Muscle of arm (tissue), 14 donors: ENCODE measurements at places on chromosomes 7 and 10. TPM values are rescaled to one million over a fixed set of nuclear protein-coding genes. Genes with fewer than 3 reads are reported as not detected.

DNA sequence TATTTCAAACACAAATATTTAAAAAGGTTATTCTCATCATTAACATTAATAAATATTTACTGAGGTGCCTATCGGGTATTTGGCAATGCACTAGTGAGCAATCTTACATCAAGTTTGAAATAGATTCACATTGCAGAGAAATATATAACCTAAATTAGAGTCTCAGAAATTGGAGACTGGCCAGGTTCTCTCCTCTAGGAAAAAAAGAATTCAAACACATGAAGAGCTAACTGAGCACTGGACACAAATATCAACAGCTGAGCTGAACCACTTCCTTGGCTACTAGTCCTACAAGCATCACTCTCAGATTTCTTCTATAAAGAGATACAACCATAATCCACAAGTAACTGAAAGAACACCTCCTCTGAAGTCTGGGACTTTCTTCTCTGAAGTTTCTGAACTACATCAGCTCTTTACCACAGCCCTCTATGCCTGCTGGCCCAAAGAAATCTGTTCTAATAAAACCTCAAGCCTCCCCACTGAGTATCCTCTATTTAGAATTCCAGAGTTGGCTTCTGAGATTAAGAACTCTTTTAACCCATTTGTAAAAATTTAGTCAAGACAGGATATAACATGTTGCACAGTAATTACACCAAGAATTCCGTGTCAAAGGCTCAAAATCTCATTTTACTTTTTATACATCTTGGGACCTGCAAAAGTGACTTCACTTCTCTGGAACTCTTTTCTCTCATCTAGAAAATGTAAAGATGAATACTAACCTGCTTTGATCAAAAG, 45.2 kb downstream of the MTERF1 start:
- peak; percentile 26 for DNase-seq

DNA sequence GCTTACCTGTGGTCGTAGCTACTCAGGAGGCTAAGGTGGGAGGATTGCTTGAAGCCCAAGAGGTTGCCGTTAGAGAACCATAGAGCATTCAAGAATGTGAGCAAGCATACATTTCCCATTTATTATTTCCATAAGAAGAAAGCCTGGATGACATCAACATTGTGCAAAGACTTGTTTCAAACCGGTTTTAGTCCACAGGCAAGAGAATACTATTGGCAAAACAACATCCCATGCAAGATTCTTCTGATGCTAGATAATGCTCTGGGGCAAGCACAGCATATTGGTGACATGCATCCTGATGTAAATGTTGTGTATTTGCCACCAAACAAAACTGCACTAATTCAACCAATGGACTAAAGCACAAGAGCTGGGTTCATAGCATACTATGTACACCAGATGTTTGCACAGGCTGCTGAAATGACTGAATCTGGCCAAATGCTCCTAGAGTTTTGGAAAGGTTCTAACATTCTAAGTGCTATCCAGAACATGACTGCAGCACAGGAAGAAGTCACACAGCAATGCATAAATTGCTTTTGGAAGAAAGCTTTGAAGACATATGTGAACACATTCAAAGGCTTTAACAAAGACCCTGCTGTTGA, 42.6 kb downstream of the OTUD1 start:
- DNase-seq, result no peak

- DNase-seq, result no peak
Measured at GRCh38 chr10:74093530-74094164, 57.0 kb downstream of the AP3M1 start.

- DNase-seq, result no peak
Measured at GRCh38 chr10:109474261-109474660, 449.1 kb downstream of the XPNPEP1 start.

DNA sequence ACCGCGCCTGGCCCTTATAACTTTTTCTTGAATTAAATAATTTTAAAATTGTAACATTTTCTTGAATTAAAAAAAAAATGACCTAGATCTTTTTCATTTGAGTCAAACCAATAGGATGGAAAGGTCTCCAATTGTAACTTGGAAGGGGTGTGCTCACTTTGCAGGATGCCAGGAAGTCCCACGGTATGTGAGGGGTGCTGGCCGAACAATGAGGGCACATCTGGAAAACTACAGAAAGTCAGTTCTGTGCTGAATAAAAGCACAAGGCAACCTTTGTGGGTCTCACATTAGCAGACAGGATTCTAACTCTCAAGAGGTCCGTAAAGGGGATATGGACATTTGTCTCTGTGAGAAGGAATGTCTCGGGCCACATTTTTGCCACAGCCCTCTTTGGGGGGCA, 52.8 kb upstream of the PDLIM1 start:
- DNase-seq, result no peak

GRCh38 chr7:30789334-30789711, 18.1 kb downstream of the MINDY4 start:
- DNase-seq, result no peak

- no peak for DNase-seq
Measured at GRCh38 chr7:94288096-94288495, 106.6 kb upstream of the COL1A2 start.

- no peak for DNase-seq
Measured at GRCh38 chr7:131726686-131727085, 170.3 kb upstream of the PODXL start.

DNA sequence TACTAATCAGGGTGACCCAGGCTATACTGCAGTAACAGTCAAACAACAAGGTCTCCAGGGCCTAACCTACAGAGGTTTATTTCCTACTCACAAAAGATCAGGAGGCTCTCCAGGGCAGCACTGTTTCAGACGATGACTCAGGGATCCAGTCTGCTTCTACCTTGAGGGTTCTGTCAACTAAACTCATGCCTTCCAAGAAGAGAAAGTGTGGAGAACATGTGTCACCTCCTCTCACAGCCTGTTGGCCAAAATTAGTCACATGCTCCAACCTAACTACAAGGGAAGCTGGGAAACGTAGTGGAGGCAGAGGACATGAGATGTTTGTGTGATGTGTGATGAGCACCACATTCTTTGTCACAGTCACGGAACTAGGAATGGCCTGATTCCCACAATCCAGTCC, 14.7 kb upstream of the INA start:
- DNase-seq, result no peak

GRCh38 chr7:105666324-105666723, 85.0 kb upstream of the EFCAB10 start:
- DNase-seq, result no peak

GRCh38 chr10:51905032-51905431, 205.6 kb upstream of the CSTF2T start:
- no peak for DNase-seq

GRCh38 chr10:92816091-92816531, 32.2 kb upstream of the EXOC6 start:
- no peak for DNase-seq

Gene PRSS1
- 0.18 TPM for polyA plus RNA-seq

Gene LHPP
- not detected for polyA plus RNA-seq

Gene ABHD11
- polyA plus RNA-seq, result 13.3 TPM

Gene UNC5B
- polyA plus RNA-seq, result 8.2 TPM

Gene CTAGE15
- not detected for polyA plus RNA-seq

Gene COMTD1
- polyA plus RNA-seq, result 6.3 TPM
